Urinary bladder (tissue), 4 donors: ENCODE measurements at places on chromosomes 6 and 20. TPM values are rescaled to one million over a fixed set of nuclear protein-coding genes. Genes with fewer than 3 reads are reported as not detected.

DNA sequence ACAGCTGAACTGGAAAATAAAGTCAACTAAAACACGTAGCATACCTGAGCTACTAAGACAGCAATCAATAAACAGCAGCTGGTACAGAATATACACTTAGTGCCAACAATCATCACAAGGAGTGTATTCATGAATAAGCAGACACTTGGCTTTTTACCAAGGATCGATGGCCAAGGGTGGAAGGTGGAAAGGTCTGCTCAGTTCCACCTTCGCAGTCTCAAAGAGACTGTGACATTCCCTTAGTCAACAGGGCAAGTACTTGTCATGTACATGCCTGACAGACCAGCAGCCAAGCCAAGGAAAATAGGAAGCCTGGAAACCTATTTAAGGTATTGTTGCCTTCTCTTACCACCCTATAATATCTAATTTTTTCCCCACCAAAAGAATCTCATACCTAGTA, 21.4 kb downstream of the HBS1L start:
- DNase-seq = no peak

The TAP1 gene
- polyA plus RNA-seq = 49.8 TPM

- no peak for DNase-seq
These were observed 3.1 kb upstream of the CABLES2 start for GRCh38 chr20:62409931-62410745.

The TRDN gene
- polyA plus RNA-seq = 0.09 TPM

- no peak for DNase-seq
These were observed 90.8 kb downstream of the THBS2 start for GRCh38 chr6:169162752-169163407.

GRCh38 chr6:3876101-3876500, 26.9 kb downstream of the FAM50B start:
- DNase-seq = no peak

GRCh38 chr6:155483858-155484257, 28.2 kb upstream of the NOX3 start:
- no peak for DNase-seq

DNA sequence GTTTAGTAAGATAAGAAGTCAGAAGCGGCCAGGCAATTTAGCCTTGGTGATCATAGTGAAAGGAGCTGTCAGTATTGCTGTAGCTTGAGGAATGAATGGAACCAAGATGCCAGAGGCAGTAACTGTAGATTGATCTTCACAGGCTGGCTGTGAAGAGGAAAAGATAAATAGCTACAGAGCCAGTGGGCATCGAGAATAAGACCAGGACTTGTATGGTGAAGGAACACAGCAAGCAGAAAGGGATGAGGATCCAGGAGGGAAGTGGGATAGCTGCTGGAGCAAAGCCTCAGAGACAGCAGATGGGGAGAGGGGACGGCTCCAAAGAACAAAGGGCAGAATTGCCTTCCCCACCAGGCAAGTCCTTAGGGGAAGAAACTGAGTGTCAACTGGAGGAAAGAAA, 294.4 kb upstream of the PLN start:
- no peak for DNase-seq

The CBLN4 gene
- polyA plus RNA-seq = 0.10 TPM

GRCh38 chr20:23094927-23095326, 8.8 kb upstream of the CD93 start:
- DNase-seq = no peak

DNA sequence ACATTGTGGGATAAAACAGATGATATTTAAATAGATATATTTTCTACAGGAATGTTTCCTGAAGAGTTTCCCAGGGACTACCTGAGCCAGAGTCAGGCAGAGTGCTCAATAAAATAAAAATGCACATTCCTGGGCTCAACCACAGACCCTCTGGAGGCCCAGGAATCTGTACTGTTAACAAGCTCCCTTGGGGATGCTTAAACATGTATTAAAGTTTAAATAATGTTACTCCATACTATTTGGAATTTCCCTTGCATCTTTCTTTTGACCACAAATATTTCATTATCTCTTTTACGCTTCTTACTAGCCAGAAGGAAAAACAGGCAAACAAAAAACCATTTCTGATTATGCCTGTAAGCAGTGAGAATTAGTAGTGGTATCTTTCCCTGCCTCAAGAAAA, 42.3 kb downstream of the GPR63 start:
- DNase-seq = no peak
